ENCODE measurements at places on chromosomes 11 and 22.

DNA sequence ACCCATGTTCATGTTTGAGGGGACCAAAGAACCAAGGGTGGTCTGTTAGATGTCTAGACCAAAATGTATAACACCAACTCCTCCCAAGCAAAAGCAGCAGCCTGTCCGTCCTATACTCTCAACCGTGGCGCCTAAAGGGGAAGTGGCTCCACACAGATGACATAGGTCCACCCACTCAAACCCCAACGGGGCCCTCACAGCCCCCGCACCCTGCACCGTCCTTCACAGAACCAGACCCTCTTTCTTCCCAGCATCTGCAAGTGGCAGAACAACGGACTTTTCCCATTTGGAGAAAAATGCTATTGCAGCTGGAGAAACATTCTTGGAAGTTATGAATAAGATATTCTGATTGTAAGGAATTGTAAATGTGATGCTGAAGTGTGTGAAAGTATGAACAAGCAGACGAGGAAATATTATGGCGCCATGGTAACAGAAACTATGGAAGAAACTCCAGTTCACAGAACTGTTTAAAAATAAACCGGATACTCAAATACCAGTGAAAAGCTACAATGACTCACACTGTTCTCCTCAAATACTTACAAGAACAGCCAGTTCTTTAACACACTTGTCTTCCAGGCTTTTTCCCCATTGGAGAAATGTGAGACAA is 76.5 kb upstream of the ARFGAP3 start:
- peak; percentile 39 for DNase-seq

- DNase-seq, result peak; percentile 20
Measured at GRCh38 chr11:64252003-64252872, 908 bp downstream of the PLCB3 start.

GRCh38 chr11:88327462-88328143 is 9.9 kb downstream of the CTSC start:
- no peak for DNase-seq

DNA sequence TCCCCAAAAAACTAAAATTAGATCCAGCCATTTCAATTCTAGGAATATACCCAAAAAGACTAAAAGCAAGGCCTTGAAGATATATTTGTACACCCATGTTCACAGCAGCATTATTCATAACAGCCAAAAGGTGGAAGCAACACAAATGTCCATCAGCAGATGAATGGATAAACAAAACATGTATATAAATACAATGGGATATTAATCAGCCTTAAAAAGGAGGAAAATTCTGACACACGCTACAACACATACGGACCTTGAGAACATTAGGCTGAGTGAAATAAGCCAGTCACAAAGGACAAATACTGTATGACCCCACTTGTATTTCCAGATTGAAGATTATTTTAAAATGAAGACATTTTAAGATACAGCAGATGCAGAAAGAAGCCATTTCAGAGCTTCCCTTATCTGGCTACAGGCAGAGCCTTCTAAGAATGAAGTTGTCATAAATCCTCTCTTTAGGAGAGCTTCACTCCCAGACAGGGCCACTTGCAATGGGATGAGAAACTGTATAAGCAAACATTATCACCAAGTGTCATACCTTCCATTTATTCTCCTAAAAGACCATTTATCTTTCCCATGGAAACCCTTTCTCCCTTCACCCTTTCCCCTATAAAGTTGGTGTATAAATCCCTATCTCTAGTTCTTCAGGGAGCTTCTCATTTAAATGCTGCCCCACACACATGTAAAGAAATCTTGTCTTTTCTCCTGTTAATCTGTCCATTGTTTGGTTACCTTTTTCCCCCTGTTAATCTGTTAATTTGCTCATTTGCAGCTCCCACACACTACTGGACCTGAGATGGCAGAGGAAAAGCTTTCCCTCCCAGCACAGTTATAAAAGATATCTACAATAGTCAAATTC is 19.3 kb upstream of the TOP3B start:
- DNase-seq, result no peak

DNA sequence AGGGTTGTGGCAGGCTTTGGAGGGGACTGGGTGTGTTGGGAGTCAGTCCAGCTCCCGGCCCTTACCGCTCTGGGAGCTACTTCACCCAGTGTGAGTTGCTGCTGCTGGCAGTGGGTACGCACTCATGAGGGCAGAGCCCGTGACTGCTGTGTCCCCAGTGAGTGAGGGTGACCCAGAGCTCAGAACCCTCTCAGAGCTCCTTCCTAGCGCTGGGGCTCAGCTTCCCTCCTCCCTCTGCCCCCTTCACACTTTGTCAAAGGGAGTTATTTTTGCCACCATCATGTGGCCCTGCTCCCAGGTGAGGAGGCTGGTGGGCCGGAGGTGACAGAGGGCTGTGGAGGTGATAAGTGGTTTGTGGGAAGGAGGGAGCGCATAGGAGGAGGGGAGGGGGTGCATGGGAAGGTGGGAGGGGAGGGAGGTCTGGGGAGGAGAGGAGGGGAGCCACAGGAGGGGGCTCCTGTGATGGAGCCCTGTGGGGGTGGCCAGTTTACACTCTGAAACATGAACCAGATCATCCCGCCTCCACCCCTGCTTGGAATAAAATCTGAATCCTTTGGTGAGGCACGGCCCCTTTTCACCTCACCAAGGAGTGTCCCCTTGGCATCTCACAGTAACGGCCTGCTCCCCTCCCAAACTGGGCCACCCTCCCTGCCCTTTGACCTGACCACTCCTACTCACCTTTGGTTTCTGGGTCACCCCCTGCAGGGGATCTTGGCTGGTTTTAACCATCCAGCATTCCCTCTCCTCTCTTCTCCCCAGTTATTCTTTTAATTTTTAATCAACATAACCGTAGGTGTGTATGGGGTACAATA is 9.9 kb downstream of the NDUFV1 start:
- DNase-seq, result no peak

DNA sequence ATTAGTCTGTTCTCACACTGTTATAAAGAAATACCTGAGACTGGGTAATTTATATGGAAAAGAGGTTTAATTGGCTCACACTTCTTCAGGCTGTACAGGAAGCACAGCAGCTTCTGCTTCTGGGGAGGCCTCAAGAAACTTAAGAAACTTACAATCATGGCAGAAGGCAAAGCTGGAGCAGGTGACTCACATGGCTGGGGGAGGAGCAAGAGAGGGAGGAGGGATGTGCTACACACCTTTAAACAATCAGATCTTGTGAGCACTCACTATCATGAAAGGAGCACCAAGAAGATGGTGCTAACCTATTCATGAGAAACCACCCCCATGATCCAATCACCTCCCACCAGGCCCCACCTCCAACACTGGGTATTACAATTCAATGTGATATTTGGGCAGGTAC is 381.6 kb downstream of the ETS1 start:
- DNase-seq, result no peak

DNA sequence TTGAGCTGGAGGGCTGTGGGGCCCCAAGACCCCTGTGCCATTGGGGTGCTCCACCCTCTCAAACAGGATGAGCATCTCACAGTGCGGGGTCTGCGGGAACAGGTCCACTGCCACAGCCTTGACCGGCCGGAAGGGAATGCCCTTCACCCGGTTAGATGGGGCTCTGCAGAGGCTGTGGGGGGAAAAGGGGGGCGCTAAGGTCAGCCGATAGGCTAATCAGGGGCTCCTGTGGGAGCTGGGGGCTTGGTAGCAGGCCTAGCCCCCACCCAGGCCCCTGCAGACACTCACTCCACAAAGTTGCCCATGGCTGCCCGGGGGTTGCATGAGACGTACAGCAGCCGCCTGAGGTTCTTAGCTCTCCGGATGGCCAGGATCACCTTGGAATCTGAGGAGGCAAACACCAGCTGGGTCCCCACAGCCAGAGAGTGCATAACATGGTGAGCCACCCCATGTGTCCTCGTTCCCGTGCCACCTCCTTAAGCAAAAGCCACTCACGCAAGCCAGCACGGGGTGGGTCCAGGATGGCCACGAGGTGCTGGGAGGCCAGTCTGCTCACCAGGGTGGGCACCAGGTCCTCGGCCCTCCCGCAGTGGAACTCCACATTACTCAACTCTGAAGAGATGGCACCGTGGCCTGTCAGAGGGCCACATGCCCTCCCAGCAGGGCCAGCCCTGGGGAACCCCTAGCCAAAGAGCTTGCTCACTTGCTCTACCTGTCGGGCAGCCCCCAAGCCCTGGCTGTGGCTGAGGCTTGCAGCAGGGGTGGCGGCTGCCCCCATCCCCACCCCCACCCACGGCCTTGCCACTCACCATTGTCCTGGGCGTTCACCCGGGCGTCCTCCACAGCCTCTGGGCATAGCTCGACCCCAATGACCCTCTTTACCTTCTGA is 3.0 kb upstream of the RANBP1 start:
- DNase-seq, result no peak

DNA sequence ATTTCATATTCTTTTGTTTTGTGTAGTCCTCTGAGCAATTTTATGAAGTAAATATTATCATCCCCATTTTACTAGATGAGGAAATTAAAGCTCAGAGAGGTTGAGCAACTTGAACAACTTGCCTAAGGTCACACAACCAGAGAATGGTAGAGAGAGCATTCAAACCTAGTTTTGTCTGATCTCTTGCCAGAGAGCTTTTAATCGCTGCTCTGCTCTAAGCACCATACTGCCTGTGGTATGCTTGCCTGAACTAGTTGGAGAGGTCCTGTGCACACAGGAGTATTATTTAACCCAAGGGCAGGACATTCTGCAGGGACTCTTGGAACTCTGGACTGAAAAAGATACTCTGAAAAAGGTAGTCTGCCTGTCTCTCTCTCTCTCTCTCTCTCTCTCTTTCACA is 38.5 kb downstream of the TRAF6 start:
- DNase-seq, result no peak

DNA sequence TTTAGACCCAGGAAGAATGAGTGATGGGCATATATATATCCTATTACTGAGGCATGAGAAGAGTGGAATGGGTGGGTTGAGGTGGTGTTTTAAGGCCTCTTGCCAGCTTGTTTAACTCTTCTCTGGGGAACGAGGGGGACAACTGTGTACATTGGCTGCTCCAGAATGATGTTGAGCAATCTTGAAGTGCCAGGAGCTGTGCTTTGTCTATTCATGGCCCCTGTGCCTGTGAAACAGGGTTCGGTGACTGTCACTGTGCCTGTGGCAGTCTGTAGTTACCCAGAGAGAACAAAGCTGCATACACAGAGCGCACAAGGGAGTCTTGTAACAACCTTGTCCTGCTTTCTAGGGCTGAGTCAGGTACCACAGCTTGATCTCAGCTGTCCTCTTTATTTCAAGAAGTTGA is 11.7 kb downstream of the LIMK2 start:
- DNase-seq, result no peak

GRCh38 chr11:131411636-131412035 is 41.2 kb downstream of the NTM start:
- DNase-seq, result no peak
